ENCODE measurements at places on chromosomes 2 and 18.
A peak's percentile ranks its signal among the peaks of the same experiment; 100 is the strongest.

DNA sequence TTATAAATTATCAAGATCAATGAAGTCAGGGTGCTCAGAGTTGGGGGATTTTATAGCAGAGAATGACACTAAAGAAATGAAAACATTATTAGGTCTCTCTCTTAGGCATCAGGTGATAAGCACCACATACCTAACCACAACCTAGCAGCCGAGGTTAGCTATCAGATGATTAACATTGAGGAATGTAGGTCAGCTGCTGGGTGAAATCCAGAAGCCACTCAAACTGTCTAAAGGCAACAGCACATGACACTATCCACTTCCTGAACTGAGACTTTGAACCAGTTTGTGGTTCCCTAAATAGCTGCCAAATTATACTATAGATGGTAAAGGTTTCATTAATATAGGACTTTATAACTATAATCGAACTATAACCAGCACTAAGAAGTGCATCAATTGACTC is 4.7 kb downstream of the EPG5 start:
- DNase-seq = peak; percentile 82

- DNase-seq = peak; percentile 32
Measured at GRCh38 chr18:12255626-12256026, 1.5 kb downstream of the CIDEA start.

- peak; percentile 11 for DNase-seq
Measured at GRCh38 chr2:157261199-157261782, 3.8 kb downstream of the GALNT5 start.

GRCh38 chr2:47897883-47898731 is 8.2 kb downstream of the FBXO11 start:
- no peak for DNase-seq

DNA sequence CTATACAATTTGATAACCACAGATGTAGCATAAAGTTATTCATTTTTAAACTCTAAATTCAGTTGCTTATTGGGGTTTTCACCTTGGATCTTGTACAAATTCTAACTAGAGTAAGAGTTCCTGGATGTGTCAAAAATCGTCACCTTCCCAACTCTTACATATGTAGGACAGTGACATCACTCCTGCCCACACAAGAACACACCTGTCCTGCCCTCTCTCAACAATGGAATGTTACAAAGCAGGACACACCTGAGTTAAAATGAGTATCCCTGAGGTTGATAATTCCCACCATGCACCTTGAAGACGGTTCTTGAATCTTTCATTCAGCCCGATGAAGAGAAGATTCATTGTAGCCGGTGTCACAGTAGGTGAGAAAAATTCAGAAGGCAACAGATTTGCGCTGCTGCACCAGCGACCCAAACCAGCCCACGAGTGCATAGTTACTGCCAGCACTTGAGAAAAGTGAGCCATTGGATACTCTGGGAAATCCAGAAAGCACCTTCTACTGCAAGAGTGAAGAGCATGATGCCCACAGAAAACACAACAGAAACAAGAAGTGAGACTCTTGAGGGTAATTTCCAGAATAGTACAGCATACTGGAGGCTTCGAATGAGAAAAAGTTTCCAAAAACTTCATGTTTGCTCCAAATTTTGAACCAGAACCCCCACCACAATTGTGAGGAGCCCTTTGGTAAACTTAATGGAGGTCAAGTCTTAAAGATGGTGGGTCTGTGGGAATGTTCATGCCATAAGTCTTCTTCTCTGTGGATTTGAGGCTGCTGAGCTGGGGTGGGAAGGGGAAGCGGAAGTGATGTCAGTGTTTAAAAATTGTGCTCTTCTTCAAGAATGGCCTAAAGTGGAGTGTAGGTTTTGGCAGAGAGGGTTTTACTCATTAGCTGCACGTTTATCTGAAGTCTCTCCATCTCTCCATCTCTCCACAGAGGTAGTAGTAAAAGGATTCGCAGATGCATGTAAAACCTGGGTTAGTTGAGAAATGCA is 34.7 kb upstream of the ADAM23 start:
- DNase-seq = peak; percentile 42

GRCh38 chr2:226327830-226328229 is 471.8 kb downstream of the IRS1 start:
- no peak for DNase-seq

DNA sequence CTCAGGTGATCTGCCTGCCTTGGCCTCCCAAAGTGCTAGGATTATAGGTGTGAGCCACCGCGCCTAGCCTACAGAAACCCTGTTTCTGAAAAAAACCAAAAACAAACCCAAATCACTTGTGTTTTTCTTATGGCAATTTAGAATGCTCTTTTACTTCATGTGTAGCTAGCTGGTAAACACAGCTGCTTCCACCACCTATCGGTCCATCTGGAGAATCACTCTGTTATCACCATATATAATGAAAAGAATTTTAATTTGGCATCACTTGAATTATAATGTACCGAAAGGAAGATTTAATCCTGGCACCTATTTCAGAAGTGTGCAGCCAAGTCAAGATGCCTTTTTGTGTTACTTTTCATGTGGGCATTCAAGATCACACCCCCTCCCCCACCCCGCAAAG is 86.5 kb upstream of the ITGB6 start:
- no peak for DNase-seq

DNA sequence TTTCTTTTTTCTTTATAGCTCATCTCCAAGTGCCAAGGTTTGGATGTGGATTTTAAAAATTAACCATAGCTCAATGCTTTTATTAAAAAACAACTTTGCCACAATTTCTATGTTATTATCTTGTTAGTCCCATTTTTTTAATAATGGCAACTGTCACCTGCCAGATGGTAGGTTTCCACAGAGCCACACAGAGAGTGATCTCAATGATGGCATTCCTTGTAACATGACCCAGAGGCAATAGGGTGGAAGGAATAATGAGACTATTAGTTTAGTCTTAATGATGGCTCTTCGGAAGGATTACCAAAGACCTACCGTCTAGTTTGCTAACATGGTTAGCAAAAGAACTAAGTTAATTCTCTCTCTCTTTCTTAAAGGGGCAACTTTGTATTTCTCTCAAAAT is 64.0 kb downstream of the REL start:
- DNase-seq = no peak

- DNase-seq = no peak
Measured at GRCh38 chr2:85838641-85839040, 50.1 kb downstream of the ST3GAL5 start.

DNA sequence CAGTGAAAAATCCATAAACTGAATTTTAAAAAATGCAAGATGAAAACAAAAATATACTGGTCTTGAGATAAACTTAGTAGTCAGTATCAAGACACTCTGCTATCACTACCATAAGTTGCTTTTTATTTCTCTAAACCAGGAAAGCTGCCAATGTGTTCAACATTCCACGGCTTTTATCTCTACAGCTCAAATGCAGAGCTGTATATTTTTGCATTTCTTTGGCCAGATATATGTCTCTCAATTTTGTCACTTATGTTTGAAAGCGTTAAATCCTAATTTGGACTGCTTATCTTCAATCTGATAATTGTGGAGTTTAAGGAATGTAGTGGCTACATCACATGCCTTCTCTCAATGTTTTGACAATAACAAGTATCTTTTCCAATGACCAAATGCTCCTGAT is 609.5 kb downstream of the EPHA4 start:
- DNase-seq = no peak

GRCh38 chr2:104897515-104898184 is 43.7 kb downstream of the POU3F3 start:
- DNase-seq = peak; percentile 11

GRCh38 chr2:109383505-109384307 is 230.1 kb downstream of the SEPTIN10 start:
- DNase-seq = no peak

DNA sequence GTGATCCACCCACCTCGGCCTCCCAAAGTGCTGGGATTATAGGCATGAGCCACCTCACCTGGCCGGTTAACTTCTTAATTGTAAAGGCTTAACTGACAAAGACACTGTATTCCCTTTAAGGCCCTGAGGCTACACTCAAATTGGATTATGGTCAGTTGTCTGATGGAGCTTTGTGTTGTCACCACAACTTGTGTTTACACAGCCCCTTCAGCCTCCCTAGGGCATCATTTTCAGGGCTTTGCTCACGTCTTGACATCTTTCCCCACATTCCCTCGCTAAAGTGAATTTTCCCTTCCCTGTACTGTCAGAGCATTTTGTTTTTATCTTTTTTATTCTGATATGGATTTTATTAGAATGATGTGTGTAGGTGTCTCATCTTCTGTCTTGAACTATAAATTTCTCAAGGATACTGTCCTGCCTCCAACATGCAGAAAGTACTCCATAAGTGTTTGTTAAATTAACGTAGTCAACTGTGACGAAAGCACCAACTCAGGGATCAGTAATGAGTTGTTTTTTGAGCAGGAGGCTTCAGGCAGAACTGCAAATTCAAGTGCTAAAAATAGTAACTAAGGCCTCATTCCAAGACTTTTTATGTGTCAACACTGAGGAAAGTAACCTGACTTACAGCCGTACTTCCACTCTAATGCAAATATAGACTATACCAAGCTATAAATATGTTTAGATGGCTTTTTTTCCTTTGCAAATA is 77.1 kb upstream of the NARS1 start:
- DNase-seq = peak; percentile 45

DNA sequence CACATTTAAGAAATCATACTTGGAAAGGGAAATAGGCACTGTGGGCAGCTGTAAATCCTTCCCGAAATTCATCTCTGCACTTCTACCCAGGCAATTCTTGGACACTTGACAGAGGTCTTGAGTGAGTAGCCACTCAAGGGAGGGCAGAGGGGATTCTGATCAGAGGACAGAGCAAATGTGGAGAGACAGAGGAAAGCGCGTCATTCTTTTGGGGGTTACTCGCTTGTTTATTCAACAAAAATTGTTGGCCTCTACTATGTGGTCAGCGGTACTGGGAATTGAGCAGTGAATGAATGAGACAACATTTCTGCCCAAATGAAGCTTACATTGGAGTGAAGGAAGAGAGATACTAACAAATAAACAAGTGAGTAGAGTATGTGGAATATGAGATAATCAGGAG is 41.4 kb upstream of the YES1 start:
- no peak for DNase-seq

- no peak for DNase-seq
Measured at GRCh38 chr2:222033541-222033940, 265.3 kb downstream of the PAX3 start.

DNA sequence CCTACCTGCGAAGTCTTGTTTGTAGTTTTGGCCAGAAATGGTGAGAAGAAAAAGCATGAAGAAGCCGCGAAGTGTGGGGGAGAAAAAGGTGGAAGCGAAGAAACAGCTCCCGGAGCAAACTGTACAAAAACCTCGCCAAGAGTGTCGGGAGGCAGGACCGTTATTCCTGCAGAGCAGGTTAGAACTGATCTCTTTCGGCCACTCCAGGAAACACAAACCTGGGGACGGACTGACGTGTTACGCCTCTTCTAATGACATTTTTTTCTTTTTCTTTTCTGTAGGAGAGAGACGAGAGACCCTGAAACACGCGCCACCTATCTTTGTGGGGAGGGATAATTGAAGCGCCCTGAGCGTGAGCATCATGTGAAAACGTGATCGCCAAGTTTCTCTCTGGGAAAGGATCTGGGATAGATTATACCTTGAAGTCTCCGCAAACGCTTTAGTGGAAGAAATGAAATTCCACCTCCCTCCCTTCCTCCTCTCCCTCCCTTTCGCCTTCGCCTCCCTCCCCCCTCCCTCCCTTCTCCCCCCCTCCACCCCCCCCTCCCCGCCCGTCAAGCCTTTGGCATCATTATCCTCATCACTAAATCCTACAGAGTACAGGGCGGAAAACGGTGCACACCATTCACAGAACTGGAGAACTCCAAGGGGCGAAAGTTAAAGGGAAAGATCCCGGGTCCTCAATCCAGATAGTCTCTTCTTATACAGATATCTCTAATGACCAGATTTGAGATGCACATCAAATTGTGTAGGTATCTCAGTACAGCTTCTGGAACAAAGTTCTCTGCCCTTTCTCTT is at the start of gene ZEB2:
Gene ZEB2 (minus strand): TSS at position 186 of the 798 bp plus-strand sequence. CDS start 2,769 bp downstream, outside the sequence.
- no peak for DNase-seq

GRCh38 chr2:54619660-54620231 is 103.7 kb upstream of the EML6 start:
- DNase-seq = no peak

- peak; percentile 75 for DNase-seq
Measured at GRCh38 chr18:63099848-63100629, 219.5 kb downstream of the BCL2 start.

- DNase-seq = no peak
Measured at GRCh38 chr2:239543702-239544101, 142.9 kb upstream of the HDAC4 start.

- DNase-seq = peak; percentile 21
Measured at GRCh38 chr18:35581898-35582641, 530 bp downstream of the GALNT1 start.

DNA sequence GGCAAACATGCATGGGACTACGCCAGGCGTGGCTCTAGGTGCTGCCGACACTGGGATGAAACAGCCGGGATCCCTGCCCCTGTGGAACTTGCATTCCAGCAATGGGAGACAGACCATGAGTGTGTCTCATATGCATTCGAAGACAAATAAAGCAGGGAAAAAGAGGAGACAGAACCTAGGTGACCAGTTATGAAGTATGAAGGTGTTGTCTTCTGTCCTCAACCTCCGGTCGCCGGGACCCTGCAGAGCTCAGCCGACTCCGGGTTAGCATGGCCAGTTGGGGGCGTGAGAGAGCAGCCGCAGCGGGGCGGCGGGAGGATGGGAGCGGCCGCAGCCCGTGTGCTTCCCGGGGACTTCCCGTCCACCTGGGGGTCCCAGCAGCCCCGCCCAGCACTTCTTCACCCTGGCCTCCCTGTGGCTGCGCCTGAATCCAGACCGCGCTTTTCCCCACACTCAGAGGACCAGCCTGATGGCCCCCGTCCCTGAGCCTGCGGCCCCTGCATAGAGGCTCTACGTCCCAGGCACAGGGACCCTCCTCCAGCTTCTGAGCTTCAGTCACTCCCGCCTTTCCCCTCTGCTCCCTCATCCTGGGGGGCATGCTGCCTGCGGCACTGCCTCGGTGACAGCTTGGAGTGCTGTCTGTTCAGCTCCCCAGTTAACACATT is 11.4 kb downstream of the ID2 start:
- peak; percentile 25 for DNase-seq

GRCh38 chr2:119932809-119933208 is 80.1 kb upstream of the EPB41L5 start:
- no peak for DNase-seq

DNA sequence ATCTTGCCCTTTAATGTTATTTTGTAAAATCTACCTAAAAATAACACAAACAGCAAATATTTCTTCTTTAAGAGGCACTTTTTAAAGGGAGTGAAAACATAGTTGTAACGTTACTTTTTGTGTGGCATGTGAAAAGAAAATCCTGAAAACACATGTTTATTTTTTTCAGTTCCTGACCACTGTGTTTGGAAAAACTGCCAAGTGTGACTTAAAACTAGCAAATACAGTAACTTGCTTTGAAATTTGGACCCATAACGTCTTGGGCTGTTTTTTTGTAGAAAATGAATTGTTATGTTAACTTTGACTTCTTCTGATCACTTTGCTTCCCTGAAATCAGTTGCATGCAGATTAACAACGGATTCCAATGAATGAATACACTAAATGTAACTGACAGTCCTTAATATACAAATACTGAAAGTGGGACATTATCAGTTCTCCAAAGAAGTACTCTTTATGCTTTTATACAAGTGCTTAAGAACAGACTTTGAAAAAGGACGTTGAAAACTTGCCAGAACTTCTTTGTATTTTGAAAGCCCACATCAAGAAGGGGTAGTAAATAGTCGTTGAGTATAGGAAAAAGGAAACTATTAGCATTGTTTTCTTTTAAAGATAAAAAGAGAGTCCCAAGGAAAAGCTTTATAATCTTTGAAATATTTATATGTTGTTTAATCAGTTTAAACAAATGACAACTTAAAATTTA is 96.1 kb upstream of the ZEB2 start:
- no peak for DNase-seq
